SHP77 treated with DMSO at 0.1 percent for 48 hours (cell line): ENCODE measurements at places on chromosomes 7 and 10.
A peak's percentile ranks its signal among the peaks of the same experiment; 100 is the strongest.

GRCh38 chr10:124611738-124612137 lies 132.4 kb downstream of the FAM53B start:
- DNase-seq: no peak

- DNase-seq: no peak
Observed at GRCh38 chr10:8279598-8279997, 225.1 kb downstream of the GATA3 start.

GRCh38 chr10:78656417-78657162 lies 412.2 kb upstream of the ZMIZ1 start:
- no peak for DNase-seq

DNA sequence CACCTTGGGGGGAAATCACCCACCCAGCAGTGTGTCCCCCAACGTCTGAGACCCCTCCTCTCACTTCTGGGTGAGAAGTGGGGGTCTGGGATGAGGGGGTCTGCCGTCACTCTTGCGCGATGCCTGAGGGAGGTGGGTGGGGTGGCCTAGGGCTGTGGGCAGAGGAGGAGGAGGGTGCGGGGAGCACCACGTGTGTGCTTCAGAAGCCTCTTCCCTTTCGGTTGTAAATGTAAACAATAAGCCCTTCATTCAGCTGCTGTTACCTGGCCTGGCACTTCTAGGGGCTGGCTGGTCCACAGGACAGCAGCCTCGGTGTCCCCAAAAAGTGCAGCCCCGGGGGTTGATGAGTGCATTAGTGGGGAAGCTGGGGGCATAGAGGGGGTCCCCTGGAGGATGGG lies 1.3 kb downstream of the CLIP2 start:
- no peak for DNase-seq

- DNase-seq: no peak
Observed at GRCh38 chr7:5382281-5382892, 41.2 kb downstream of the TNRC18 start.

- DNase-seq: no peak
Observed at GRCh38 chr10:77548157-77548556, 89.5 kb downstream of the KCNMA1 start.

GRCh38 chr7:40761762-40762560 lies 627.2 kb downstream of the SUGCT start:
- no peak for DNase-seq

GRCh38 chr7:91565499-91566401 lies 301.5 kb downstream of the FZD1 start:
- DNase-seq: peak; percentile 88

DNA sequence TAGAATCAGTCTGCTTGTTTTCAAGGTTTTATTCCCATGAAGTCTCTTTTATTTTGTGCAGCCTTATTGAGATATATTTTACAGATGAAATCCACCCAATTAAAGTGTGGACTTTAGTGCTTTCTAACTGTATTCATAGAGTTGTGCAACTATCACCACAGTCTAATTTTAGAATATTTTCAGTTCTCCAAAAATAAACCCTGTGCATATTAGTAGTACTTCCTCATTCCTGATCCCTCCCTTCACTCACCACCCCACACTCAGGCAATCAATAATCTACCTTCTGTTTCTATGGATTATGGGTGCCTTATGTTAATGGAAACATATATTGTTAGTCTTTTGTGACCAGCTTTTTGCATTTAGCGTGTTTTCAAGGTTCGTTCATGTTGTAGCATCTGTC lies 185.7 kb upstream of the TMEM72 start:
- DNase-seq: no peak

DNA sequence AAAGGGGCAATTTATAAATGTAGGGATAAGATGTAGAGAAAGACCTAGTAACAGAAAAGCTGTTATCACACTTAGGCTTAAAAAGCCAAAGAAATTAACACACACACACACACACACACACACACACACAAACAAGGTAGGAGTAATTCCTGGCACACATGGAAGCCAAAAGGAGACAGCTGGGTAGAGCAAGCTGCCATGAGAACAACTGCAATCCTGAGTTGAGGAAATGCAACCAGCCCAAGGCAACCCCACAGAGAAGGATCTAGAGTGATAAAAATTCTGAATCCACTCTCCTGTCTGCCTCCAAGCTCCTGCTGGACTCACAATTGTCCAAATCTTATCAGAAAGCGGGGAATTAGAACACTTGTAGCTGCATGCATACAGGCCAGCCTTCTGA lies 229.1 kb upstream of the DGKB start:
- no peak for DNase-seq

- no peak for DNase-seq
Observed at GRCh38 chr7:45050198-45050597, 38.6 kb downstream of the NACAD start.

DNA sequence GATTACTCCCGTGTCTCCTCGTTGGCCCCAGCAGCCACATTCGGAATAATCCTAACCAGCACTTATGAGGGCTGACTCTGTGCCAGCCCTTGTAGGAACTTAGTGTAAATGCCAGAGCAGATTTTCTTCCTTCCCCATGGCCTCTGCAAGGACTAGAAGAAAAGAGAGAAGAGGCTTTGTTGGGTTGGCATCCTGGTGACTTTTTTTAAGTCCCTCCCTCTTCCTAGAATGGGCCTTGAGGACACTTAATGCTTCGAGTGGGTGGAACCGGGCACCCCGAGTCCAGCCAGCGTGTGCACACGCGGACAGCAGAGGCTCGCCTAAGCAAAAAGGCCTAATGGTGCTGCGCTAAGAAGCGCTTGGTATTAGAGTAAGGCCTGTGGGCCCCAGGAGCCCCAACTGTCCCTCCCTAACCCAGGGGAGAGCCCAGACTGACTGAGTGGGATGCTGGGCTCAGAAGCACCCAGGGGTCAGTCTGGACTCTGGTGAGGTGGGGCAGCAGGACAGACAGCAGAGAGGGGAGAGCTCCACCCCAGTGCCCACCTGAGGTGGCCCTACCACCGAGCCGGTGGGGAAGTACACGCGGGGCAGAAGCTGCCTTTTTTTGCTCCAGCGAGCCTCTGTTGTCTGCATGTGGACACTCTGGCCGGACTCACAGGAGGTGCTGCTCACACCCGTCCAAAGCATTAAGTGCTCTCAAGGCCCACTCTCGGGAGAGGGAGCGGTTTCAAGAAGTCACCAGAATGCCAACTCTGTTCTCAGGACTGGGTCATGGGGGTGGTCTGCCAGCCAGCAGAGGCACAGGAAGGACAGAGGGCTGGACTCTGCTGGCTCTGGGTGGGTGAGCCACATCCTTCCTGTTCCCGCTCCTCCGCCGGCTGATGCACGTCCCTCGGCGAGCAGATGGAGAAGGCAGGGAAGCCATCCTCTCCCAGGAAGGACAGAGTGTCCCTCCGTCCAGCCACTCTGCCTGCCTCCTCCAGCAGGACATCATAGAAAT lies 12.5 kb downstream of the ITPRIP start:
- no peak for DNase-seq

- DNase-seq: no peak
Observed at GRCh38 chr7:104929921-104930320, 84.1 kb upstream of the KMT2E start.

DNA sequence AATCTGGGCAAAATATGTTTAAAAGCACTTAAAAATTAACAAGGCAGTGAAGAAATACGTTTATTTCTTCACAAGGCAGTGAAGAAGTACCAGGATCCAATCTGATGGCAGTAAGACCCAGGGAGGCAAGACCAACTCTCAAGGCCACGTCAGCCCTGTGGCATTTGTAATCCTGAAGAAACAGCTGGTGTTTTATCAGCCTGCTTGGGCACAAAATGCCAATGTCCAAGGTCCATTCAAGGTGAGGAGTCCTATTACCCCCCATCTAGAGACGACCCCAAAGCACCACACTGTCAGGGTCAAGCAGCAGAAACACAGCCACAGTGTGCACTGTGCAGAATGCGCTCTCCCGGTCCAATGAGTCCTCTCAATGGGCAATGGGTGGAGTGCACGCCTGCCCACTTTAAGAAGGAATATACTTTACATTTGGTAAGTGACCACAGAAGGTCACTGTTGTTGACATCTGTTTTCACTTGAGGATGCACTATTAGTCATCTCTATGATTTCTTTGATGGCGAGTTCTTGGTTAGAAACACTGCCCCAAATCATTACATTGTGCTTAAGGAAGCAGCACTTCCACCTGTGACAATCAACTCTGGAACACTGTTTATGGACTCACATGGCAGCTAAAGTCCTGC lies 12.8 kb downstream of the CPXM2 start:
- DNase-seq: no peak

DNA sequence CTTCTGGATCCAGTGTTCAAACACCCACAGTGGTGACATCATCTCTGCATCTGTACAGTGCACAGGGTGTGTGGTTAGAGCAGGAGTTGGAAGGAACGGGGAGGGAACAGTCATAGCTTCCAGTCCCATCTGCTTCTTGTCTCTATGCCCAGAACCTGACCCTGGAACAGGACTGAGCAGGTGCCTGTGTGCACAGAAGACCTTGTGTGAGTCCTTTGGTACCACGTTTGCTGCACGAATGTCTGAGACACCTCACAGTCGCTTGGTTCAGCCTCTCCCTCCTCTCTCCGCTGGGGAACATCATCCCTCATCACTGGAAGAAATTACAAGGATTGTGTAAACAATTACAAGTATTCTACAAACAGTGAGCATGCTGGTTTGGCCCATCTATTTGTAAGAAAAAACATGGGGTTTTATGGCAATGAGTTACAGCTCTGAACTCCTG lies 243.0 kb upstream of the KLF6 start:
- no peak for DNase-seq

GRCh38 chr7:149104749-149105148 lies 14.2 kb upstream of the ZNF786 start:
- no peak for DNase-seq

- peak; percentile 73 for DNase-seq
Observed at GRCh38 chr7:81478664-81479063, 291.2 kb downstream of the HGF start.

DNA sequence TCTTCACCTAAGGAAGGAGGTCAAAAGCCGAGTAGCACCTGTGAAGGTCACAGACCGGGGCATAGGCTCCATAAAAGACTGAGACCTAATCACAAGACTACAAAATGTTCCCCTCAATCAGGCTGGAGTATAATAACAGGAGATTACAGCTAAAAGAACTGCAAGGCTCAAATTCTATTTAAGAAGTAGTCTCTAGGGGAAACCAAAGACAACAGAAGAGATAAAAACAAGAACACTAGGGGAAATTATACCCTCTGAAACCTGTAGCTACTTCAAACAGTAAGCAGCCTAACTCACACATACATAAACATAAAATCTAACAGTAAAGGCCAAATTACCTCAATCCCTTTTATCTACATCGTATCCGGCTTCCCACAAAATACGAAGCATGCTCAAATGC lies 38.3 kb downstream of the LMBR1 start:
- DNase-seq: no peak

DNA sequence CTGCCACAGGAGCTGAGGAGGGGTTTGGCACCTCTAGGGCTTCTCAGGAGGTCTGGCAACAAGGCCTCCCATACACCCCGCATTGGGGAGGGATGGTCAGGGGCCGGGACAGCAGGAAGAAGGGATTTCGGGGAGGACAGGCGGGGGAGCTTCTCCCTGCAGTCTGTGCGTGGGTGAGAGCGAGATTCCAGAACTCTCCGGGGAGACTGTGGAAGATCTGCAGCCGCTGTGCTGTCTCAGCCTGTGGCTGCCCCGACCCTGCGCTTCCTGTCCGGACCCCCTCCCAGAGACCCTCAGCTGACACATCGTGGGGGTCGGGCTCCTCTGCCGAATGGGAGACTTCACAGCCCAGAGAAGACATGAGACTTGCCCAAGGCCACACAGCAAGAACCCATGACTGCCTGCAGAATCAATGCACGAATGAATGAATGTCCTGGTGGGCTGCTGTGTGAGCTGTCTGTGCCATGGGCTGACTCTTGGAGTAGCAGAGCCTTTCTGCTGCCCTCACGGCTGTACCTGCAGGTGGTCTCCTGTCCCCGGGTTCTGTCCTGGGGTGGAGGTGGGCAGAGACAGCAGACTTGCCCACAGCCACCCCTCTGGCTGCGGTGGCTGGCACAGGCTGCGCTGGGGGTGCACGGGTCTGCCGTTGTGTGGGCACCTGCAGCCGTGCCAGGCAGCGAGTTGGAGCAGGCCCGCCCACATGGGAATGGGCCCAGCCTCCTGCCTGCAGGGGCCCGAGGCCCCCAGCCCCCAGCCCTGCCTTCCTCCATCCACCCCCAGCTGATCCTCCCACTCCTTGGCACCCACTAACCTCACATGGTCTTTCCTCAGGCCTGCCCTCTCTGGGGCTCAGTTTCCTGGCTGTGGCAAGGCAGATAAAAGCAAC lies 16.3 kb upstream of the LFNG start:
- no peak for DNase-seq

GRCh38 chr7:151588982-151589381 lies 69.3 kb upstream of the RHEB start:
- no peak for DNase-seq

DNA sequence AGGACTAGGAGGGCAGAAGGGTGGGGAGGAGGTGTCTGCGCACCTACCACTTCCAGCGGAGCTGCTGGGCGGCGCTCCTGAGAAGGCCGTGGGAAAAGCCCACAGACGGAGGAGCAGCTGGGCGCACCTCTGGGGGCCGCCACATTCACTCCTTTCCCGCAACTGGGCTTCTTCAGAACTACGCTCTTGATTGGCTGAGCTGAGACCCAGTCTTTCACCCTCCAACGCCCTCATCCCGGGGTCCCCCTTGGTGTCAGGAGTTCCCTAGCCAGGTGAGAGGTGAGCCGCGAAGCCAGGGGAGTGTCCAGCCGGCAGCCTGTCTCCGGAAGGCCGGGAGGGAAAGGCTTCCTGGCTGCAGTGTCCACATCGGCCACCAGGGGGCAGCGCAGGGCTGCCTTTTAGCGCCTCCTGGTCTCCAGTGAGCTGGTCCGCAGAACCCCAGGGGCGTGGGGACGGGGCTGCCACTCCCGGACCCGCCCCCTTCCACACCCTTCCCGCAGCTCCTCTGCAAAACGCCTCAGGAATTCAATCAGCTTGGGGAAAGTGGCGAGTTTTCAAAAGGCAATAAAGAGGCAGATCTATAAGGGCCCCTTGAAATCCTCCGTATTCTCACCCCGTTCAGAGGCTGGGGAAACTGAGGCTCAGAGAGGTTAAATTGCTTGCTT lies 98.8 kb downstream of the CHST15 start:
- peak; percentile 50 for DNase-seq

DNA sequence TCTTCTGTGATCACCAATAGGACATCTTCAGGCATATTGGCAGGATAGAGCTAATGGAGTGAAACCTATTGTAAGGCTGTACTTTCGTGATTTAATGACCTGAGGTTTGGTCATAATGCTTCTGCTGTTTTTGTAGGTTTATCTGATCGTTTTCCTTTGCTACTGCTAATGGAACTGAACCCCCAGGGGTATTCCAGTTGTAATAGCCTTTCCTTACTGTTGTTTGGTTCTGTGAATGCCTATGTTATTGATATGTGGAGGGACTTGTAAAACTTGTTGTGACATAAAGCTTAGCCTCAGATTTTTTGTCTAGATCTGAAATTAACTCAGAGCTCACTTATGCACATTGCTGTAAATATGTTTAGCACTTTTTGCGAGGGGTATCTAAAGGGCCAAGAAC lies 10.9 kb upstream of the VWA2 start:
- no peak for DNase-seq

GRCh38 chr10:110358869-110359629 lies 54.3 kb upstream of the SMNDC1 start:
- no peak for DNase-seq
